ENCODE measurements at places on chromosomes 3 and 15. TPM values are rescaled to one million over a fixed set of nuclear protein-coding genes. Genes with fewer than 3 reads are reported as not detected.

DNA sequence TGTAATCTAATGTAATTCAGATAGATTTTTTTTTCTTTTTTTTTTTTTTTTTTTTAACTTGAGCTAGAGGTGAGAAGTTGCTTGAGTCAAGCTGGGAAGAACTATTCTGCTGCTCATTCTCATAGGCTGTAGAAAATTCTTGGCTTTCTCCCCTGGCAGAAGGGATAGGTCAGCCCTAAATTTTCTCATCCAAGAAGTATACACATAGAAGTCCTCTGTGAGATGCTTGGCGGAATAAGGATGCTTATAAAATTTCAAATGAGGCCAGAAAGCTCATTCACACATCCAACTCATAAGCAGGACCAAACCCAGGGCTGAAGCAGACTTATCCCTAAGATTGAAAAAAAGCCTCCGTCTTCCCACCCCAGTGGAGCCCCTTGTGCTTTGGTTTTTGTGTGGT lies 572.5 kb downstream of the SQOR start:
- no peak for DNase-seq

CDHR4 gene
- not detected for total RNA-seq

- peak; percentile 56 for DNase-seq
Measured at GRCh38 chr3:29267226-29267625, 13.6 kb upstream of the RBMS3 start.

- no peak for DNase-seq
Measured at GRCh38 chr15:55820043-55820442, 77.1 kb upstream of the PRTG start.

DNA sequence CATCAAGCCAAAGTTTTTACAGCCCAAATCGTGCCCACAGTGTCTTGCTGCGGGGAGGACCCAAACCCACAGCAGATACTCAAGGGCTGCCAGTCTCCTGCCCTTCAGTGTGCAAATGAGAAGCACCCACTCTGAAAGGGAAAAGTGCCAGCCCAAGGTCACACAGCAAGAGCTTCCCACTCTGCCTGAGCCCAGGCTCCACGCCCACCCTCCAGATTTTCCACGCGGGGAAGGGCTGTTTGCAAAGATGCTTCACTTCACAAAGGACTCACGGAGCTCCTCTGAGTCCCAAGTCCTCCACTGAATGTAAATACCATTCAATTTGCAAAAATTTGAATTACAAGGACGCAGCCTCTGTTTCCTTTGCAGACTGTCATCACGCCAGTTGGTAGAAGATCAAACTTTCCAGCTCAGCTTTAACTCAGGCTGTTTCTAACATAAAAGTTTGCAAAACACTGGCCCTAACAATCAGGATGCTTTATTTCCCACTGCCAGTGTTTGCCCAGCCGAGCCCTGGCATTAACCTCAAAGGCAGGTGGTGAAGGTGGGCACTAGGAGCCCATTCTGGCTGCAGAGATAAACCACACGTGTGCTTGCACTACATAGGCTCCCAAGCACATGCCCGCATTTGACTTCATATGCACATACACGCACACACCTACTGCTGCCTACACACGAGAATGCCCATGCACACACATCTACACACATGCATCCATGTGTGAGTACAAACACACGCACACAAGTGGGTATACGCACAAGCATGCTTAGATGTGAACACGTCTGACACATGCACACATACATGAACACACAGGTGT lies 7.6 kb downstream of the CACNA2D2 start:
- DNase-seq = no peak

PYGO1 gene
- total RNA-seq = 15.3 TPM

DNA sequence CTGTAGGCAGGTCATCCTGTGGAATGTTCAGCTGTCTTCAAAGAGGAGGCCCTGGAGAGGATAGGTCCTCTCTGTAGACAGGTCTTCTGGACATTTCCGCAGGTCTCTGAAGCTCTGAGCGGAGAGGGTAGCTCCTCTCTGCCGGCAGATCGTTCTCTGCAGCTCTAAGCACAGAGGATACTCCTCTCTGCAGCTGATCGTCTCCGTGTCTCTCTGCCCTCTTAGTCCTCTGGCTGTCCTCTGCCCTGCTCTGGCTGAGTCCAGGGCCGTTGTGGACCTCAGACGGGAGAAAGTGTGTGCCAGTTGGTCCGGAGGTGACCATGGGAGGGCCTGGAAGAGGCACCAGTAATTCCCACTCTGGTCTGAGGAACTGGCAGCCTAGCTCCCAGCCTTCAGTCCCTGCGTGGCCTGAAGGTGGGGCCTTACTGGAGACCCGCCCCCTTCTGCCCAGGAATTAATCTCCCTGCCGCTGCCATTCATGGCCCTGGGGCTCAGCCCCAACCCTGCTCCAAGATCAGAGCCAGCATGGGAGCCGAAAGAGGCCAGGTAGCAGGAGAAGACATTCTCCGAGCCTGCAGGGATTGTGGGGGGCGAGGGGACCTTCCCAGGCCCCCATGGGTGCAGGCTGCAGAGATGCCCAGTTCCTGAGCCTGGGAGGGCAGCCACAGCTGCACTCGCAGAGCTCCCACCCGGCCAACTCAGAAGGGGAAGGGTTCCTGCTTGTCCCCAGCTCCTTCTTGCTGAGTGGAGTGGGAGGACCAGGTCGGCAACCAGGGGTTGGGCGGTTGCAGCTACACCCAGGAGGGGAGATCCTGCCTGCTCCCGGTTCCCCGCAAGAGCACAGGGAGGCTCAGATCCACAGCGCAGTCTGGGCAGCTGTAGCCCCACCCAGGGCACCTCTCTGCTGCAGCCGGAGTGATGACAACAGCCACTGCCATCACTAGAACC lies 488.7 kb downstream of the RSL24D1 start:
- DNase-seq = no peak

DNA sequence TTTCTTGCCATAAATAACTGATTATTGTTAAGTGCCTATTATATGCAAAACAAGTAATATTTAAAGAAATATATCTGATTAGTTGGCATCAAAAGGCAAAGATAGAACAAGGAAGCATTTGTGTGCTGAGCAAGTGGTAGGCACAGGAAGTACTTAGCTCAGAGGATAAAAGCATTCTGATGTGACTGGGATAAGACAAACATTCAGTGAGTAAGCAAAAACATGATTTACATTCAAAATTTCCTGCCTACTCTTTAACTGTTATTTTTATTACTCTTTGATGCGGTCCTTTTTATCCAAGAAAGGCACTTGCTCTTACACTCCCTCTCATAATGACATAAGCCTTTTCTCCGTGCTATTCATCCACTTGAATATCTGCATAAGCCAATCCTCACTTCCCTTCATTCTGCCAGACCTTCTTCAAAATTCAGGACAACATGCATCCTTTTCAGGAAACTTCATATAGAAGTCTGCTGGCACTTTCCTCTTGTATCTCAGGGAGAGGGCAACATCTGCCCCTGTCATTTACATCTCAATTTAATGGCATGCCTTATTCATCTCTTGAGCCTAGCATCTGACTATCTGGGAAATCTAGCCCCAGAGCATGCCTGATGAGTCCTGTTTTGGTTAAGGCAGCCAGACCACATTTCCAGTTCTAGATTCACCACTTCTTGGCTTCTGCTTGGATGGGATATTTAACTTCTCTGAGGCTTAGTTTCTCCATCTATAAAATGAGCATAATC lies 478.2 kb upstream of the ROBO2 start:
- DNase-seq = no peak

GRCh38 chr3:124935264-124935663 lies 713 bp upstream of the MUC13 start:
- no peak for DNase-seq

GRCh38 chr3:52090131-52090932 lies 34.0 kb upstream of the DUSP7 start:
- no peak for DNase-seq

DNA sequence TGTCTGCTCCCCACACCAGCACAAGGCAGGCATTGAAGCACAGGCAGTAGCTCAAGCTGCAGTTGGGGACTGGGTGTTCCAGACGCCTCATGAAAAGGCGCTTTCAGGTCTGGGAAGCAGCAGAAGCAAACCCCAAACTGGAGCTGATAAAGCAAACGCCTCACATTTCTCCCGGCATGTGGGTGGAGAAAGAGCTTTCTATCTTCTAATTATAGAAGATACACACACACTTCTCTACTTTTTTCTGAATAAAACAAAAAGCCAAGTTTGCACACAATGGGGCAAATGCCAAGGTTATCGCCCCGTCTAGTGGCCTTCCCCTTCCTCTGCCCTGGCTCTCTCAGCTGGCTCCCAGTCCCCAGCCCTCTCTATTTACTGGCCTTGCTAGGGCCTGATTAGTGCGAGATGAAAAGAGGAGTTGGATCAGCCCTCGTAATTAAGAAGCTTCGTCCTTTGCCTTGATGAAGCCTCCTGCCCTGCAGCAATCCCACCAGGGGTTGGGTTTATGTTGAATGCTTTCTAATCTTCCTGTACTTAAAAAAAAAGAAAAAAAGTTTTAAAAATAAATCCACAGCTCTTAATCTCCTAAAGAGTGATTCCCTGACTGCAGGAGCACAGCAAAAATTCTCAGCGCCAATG lies 120.2 kb downstream of the MEGF11 start:
- no peak for DNase-seq

ABHD14A gene
- total RNA-seq = 26.8 TPM

OIP5 gene
- total RNA-seq = 45.4 TPM

RHOV gene
- total RNA-seq = 0.24 TPM

ISLR gene
- 3.4 TPM for total RNA-seq

DUOXA2 gene
- not detected for total RNA-seq

RASL12 gene
- total RNA-seq = not detected

GRCh38 chr15:32738666-32739065 lies 20.9 kb downstream of the GREM1 start:
- no peak for DNase-seq

CERS3 gene
- total RNA-seq = not detected

- DNase-seq = no peak
Measured at GRCh38 chr3:194328053-194328657, 23.0 kb downstream of the CPN2 start.

- no peak for DNase-seq
Measured at GRCh38 chr15:39074341-39074985, 506.4 kb upstream of the THBS1 start.

DNA sequence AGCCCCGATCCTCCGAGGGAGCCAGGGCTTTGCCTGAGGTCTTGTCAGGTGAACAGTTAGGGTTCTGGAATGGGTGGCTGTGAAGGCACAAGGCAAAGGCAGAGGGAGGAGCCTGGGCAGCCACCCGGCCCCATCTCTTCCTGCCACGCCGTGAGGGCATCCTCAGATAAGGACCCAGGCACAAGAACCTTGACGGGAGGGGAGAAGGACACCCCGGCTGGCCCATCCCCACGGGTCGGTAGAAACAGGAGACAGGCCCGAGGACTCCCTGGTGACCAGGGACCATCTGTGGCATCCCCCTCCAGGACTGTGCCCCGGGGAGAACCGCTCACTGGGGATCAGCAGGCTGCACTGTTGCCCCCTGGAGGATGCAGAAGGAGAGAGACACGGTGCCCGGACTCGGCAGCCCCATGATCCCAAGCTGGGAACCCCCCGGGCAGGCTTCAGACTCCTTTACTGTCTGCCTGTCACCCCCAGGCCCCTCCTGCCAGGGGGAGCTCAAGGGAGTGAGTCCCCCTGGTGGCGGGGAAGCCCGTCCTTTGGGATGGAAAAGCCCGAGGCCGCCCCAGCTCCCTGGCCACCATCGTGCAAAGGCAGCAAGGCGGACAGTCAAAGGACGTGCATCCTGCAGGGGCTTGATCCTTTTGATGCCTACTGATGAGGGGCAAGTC lies 12.3 kb upstream of the PCSK6 start:
- DNase-seq = no peak

BFSP2 gene
- not detected for total RNA-seq

ZNF860 gene
- 8.1 TPM for total RNA-seq

- no peak for DNase-seq
Measured at GRCh38 chr3:146914409-146914808, 309.3 kb upstream of the PLSCR5 start.

- peak; percentile 99 for DNase-seq
Measured at GRCh38 chr3:9123840-9124239, 125.6 kb downstream of the SRGAP3 start.

TNFAIP8L3 gene
- not detected for total RNA-seq

EEF1AKMT4 gene
- total RNA-seq = 23.3 TPM

DNA sequence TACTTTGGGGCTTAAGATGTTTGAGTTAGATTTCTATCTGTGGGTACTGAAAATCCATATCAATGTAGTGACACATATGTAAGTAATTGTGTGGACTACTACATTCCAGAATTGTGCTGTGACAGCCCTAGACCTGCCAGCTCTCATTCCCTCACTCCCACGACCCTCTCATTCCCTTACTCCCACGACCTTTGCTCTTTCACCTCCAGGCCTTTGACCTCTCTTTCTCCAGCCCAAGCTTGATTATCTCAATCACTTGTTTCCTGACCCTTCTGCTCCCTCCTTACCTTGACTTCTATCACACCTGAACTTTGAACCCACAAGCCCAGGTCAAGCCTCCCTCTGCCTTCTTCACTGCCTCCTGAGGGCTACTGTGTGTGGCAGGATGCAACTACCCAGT lies 3.6 kb upstream of the RUVBL1 start:
- DNase-seq = no peak

DNA sequence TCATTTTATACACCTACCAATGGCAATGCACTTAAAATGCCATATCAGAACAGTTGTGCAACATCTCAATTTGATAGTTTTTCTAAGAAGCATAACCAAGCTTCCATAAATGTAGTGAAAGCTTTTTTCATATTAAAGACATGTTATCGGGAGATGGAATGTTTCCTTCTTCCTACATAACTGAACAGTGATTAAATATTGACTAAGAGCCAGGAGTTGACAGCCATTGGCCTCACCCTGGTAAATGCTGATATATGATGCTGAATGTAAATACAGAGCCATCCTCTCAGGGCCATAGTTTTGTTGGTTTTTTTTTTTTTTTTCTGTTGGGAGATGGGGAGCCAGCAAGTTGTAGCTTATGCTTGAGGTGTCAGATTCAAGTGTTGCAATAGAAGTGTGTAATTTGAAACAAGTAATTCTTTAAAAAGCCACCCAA lies 203.3 kb upstream of the IL12A start:
- no peak for DNase-seq

DNA sequence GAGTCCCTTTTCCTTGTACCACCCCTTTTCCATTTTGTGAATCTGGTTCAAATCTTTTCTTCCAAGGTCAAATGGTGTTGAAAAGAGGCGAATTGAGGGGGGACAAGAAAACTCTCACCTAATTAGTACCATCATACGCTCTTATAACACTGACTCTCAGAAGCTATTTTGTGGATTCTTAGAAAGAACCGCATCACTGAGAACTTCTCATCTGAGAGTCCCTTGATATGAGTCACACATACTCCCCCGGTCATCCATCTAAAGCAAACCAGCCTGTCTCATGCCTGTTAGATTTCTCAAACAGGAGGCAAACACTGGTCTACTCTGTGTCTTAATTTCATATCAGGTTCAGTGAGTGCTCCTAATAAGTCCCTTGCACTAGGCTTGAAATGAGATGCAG lies 76.5 kb upstream of the SPRED1 start:
- DNase-seq = no peak

DNA sequence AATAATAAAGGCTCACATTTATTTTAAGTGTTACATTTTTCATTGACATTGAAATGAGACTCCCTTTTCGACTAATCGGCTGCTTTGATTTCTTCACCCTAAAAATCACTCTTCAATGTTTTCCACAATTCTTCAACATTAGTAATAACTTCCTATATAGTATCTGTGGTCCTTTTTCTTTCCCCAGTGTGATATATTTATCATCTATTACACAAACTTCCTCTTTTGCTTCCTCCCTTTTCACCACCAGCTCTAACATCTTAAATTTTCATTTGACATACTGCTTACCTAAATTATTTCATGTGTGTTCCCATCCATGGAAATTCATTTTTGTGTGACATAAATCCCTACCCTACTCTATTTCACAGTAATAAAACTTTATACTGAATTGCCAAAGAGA lies 244.4 kb downstream of the TIGIT start:
- no peak for DNase-seq

KCTD6 gene
- 17.5 TPM for total RNA-seq

- no peak for DNase-seq
Measured at GRCh38 chr3:69370156-69370883, 15.6 kb downstream of the FRMD4B start.
